Central memory CD8-positive, alpha-beta T cell (primary cell): ENCODE measurements at places on chromosomes 13 and 19.

GRCh38 chr19:31361728-31362127 is 12.5 kb upstream of the TSHZ3 start:
- no peak for DNase-seq

DNA sequence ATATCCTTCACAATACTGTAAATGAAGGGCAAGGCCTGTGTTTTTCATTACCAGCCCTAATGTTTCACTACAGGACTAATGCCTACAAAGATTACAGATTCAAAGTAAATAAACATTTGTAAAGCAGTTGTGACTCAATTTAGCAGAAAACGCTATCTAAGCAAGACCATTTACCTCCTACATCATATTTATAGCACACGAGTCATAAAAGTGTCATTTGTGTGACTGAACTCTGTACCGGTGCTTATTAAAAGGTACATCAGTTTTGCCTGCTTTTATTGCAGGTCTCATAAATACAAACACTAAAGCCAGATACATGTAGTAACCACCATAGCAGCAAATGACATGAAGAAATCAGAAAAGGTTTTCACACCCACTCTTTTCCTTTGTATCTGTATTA is 61.5 kb upstream of the SLC15A1 start:
- no peak for DNase-seq

DNA sequence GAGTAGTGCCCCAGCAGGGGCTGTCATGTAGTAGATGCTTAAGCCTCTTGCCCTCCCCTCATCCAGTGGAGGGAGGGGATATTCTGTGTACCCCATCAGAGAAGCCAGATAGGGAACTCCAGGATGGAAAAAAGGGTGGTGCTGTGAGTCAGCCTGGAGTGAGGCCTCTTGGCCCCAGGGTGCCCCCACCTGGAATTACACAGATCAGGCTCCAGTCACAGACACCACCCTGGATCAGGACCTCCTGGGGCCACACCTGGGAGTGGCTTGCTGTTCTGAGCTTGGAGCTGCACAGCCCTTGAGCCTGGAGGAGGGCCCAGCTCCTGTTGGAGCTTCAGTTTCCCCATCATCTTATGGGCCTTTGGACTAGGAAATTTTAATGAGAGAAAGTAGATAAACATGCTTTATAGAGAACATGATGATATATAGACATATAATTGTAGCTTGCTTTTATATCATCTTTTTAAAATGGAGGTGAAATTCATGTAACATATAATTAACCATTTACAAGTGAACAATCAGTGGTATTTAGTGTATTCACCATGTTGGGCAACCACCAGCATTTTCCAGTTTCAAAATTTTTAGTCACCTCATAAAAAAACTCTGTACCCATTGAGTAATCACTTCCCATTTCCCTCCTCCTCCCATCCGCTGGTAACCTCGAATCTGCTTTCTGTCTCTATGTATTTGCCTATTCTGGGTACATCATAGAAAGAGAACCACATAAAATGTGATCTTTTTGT is 24.6 kb downstream of the CYP4F22 start:
- no peak for DNase-seq

GRCh38 chr19:55216461-55217198 is 7.3 kb upstream of the PTPRH start:
- no peak for DNase-seq

DNA sequence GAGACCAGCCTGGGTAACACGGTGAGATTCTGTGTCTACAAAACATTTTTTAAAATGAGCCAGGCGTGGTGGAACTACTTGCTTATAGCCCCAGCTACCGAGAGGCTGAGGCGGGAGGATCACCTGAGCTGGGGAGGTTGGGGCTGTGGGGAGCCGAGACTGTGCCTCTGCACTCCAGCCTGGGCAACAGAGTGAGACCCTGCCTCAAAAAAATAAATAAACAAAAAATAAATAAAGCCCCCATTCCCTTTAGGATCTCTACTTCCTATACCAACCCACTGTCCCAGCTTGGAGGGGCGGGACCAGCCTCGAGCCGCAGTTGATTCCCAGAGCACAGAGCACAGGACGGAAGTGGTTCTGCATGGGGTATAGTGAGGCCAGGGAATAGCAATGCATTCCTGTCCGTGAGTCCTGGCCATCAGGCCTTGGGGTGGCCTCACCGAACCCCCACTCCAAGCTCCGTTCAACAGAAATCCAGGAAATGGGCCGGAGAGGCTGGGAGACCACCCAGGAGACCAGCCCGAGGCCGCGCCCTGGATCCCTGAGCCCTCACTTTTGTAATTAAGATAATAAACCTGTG is 4.9 kb upstream of the PTBP1 start:
- DNase-seq, result no peak

DNA sequence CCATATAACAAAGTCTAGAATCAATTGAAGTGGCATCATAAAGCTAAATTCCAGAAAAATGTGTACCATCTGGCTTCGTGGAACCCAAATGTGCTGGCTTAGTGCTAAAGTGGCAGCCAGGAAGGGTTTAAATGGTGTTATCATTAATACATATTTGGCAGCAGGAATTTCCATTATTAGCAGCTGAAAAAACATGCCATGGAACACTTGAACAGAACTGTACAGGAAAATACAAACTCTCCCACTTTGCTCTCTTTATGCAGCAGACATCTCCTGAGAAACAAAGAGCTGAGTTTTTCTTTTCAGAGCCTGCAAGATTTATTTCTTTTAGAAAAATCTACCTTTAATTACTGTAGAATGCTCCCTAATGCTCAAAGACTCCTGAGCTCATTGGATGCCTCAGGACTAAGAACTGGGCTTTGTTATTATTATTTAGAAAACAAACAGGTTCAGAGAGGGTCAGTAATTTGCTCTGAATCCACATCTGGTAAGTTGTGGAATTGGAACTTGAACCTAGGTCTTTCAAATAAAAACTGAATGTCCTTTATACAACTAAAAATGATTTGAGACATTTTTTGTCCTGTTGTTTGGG is 179.0 kb downstream of the LACC1 start:
- DNase-seq, result no peak

- no peak for DNase-seq
Observed at GRCh38 chr13:71906448-71906847, 39.4 kb upstream of the DACH1 start.
